Naive B cell (primary cell): ENCODE measurements at places on chromosomes 3 and 15. TPM values are rescaled to one million over a fixed set of nuclear protein-coding genes. Genes with fewer than 3 reads are reported as not detected.
A peak's percentile ranks its signal among the peaks of the same experiment; 100 is the strongest.

The SCN11A gene
- polyA plus RNA-seq, result not detected

- DNase-seq, result no peak
Observed at GRCh38 chr3:45486926-45487325, 98.5 kb downstream of the LARS2 start.

The SAXO2 gene
- 2.4 TPM for polyA plus RNA-seq

The TRIM42 gene
- polyA plus RNA-seq, result not detected

- peak; percentile 87 for DNase-seq
Observed at GRCh38 chr3:4983739-4984510, 4.7 kb downstream of the BHLHE40 start.

DNA sequence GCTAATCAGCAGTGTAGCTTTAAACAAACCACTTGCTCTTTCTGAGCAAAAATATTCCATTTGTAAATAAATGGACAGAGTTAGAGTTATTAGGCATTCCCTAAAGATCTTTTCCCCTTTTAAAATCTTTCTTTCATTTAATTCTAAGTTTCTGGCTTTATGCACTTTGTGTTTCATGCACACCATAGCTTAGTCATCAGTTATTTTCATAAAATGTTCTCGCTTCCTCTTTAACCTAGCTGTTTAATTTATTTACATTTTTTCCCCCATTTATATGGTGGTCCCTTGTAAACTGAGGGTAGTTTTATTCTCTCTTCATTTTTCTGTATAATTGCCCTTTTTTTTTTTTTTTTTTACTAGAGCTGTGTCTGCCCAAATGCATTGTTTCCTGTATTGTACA lies 315.0 kb upstream of the LRRFIP2 start:
- no peak for DNase-seq

The NPAP1 gene
- not detected for polyA plus RNA-seq

GRCh38 chr15:52805351-52806283 lies 15.5 kb upstream of the ONECUT1 start:
- no peak for DNase-seq

DNA sequence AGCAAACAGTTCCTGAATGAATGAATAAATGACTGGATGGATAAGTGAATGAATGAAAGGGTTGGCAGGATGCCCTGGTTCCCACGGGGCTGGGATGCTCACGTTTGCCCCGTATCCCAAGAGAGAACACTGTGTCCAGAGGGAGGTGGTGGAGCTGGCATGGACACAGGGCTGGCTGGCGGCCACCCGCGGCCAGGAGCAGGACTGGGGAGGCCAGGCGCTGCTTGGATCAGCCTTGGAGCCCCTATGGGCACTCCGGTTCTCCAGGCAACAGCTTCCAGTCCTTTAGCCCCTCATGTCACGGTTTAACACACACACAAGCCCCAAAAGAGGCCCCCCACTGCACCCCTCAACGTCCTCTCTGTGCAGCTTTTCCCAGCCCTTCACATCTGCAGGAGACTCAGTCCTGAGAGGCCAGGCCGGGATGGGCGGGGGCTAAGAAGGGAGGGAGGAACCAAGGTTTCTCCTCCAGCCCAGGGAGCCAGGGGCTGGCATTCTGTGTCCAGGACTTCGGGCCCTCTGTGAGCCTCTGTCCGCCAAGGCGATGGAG lies 86.0 kb upstream of the ALDH1L1 start:
- no peak for DNase-seq

DNA sequence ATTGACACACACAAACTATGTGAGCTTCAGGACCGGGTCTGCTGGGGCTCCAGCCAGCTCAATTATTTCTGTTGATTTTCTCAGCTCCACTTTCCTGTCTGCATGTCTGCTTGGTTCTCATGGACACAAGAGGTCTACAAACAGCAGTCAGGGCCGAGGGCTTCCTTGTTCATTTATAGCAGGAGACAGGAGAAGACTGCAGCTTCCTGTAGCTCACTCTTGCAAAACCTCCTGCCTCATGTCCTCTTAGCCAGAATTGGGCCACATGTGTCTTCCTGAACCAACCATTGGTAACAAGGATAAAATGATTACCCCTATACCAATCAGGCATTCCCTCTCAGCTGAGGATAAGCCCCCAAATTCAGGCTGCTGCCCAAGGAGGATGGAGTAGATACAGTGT lies 182.8 kb downstream of the TLE3 start:
- DNase-seq, result no peak
